ENCODE measurements at places on chromosomes 4 and X.

GRCh38 chr4:3521621-3522325 is 10.4 kb downstream of the LRPAP1 start:
- DNase-seq = no peak

DNA sequence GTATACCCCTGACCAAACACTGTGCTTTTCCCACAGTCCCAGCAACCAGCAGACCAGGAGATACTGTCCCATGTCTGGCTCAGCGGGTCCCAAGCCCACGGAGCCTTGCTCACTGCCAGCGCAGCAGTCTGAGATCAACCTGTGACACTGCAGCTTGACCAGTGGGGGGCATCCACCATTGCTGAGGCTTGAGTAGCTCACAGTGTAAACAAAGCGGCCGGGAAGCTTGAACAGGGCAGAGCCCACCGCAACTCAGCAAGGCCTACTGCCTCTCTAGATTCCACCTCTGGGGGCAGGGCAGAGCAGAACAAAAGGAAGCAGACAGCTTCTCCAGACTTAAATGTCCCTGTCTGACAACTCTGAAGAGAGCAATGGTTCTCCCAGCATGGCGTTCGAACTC is 58.1 kb downstream of the SLC10A6 start:
- no peak for DNase-seq

DNA sequence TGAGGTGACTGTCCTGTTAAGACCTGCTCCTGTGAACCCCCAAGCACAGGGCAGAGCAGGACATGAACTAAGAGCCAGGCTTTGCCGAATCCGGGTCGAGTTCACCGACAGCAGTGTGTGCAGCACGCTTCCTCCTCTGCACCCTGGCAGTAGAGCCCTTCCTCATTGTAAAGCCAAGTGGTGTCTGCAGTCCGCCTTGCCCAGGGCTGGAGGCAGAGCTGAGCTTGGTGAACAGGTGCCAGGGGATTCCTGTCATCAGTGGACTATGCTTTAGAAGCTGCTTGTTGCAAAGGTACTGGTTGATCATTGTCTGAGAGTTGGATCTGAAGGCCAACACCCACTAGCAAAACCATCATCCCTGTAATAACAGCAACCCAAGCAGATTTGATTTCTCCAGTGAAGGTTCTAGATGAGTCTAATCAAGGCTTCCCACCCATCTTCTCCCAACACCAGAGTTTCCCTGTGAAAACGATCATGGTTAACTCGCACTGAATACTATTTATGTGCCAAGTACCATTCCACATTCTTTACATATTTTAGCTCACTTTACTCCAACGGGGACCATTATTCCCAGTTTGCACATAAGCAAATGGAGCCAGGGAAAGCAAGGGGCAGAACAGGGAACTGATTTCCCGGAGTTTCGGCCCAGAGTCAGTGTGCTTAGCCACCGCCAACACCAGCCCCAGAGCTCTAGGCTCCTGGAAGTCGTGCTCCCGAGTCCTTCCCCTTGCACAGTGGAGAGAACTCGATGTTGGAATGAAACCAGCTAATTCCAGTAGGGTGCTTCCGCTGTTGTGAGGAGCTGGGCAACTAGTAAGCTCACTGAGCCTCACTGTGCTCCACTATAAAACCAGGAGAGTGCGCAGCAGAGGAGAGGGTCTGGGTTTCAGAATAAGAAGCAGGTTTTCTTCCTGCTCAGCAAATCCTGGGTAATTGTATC is 1.4 kb upstream of the SLC34A2 start:
- peak; percentile 11 for DNase-seq

- peak; percentile 46 for DNase-seq
Measured at GRCh38 chrX:136250191-136251040, 784 bp downstream of the MAP7D3 start.

DNA sequence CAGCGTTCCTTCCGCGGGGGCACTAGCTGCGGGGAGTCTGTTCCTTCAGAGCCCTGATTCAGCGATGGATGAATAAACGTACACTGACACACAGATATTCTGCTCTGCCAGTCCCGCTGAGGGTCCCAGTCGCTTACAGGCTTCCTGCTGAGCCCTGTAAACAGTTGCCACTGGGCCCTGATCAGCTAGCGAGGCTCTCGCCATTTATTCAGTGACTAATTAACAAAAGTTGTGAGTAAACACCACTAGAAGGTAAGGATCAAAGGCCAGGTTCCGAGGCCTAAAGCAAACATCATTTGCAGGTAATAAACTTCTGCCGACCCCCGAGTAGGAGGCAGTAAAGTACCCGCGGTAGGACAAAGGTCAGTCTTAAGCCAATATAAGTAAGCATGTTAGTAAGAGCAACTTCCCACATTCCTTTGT is 442.6 kb upstream of the GALNT7 start:
- peak; percentile 23 for DNase-seq

GRCh38 chrX:153641627-153642026 is 5.4 kb upstream of the DUSP9 start:
- no peak for DNase-seq

DNA sequence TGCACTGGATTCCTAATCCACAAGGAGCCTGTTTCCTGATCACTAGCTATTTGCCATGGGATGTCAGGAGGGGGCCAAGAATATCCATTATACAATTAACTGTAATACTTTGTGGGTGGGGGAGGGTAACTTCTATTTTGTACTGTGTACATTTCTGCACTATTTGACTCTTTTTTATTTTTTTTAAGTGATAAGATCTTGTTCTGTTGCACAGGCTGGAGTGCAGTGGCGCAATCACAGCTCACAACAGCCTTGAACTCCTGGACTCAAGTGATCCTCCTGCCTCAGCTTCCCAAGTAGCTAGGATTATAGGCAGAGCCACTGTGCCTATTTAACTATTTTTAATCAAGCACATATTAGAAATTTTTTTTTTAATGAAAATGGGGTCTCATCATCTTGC is 134.1 kb downstream of the ELOVL6 start:
- peak; percentile 8 for DNase-seq

- peak; percentile 77 for DNase-seq
Measured at GRCh38 chr4:153115322-153116290, 88.6 kb upstream of the TRIM2 start.

GRCh38 chr4:101864660-101865059 is 74.1 kb downstream of the BANK1 start:
- no peak for DNase-seq

- DNase-seq = no peak
Measured at GRCh38 chr4:8852118-8852704, 19.4 kb downstream of the HMX1 start.

- DNase-seq = no peak
Measured at GRCh38 chr4:13137390-13137789, 346.8 kb downstream of the RAB28 start.

DNA sequence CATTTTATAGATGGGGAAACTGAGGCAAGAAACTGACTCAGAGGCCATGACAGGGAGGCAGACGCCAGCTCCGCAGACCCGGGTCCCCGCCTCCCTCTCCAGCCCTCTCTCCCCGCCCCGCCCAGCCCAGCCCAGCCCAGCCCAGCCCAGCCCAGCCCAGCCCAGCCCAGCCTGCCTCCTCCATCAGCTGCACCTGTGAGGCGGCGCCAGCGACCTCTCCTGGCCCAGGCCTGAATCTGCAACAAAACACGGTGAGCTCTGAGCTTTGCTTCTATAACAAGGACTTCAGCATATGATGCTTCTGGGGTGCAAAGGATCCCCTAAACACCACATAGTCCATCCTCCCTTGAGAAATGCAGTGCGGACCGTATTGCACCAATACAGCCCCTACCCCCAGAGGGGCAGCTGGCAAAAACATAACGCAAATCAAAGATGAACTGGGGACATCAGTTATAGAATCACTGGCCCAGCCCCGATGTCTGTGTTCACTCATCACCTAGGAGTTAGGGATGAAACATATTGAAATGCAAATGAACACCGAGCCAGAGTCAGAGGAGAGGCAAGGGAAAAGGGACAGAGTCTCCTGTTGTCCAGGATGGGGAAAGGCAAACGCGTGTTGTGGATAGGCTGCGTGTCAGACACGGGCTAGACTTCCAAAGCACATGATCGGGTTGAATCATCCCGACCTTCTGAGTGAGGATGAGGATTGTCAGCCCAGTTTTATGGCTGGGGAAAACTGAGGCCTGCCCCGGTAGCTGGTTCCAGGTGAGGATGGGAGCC is 216.1 kb upstream of the PSAPL1 start:
- DNase-seq = peak; percentile 39

GRCh38 chr4:14184767-14185166 is 557.2 kb upstream of the BOD1L1 start:
- DNase-seq = no peak

GRCh38 chr4:149280806-149281205 is 534.8 kb downstream of the IQCM start:
- no peak for DNase-seq

DNA sequence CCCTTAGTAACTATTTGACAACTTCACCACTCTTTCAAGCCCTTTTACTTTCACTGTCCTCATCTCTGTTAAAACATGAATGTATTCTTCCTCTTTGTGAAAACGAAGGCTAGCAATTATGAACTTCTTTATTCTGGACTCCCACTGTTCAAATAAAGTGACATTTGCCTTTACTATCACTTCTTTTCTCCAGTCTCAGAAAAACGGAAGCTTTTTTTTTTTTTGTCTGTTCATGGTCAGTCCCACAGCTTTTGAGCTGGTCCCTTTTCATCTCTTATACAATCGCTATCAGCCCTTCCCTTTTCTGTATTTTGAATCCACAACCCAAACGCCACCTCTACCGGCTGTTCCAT is 327.7 kb downstream of the DKK2 start:
- DNase-seq = no peak

DNA sequence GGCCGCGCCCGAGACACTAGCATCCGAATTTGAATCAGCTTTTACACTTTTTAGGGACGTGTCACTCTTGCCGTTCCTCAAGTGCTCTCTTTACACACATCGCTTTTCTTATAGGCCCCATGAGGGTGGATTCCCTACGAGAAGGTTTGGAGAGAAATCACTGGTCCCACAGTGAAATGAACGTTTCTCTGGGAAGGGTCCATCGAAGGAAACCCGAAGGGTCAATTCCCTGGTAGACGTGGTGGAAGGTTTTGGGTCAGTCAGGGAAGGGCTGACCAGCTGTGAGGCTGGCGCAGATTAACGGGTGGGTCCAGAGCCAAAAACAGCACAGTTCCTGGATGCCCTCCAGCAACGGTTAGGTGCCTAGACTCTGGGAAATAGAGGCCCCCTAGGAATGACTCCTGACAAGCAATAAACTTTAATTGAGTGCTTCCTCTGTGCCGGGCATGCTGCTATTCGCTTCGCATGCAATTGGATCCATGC is 35.9 kb downstream of the ETDC start:
- DNase-seq = peak; percentile 52

DNA sequence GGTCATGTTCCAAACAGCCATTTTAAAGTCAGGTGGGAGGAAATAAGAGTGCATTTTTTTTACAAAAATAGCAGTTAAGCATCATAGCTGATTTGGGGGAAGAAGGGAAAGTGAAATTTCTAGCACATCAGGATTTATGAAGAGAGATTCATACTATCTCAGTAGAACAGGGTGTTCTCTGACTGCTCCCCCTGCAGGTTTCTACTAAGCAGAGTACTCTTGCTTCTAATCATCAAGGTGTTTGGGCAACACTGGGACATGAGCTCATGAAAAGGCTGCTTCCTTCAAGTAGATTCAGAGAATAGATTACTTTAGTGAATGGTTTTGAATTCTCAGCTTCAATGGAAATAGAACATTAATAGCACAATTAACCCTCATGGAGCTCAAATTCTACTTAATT is 591.4 kb upstream of the PCDH10 start:
- DNase-seq = peak; percentile 18

DNA sequence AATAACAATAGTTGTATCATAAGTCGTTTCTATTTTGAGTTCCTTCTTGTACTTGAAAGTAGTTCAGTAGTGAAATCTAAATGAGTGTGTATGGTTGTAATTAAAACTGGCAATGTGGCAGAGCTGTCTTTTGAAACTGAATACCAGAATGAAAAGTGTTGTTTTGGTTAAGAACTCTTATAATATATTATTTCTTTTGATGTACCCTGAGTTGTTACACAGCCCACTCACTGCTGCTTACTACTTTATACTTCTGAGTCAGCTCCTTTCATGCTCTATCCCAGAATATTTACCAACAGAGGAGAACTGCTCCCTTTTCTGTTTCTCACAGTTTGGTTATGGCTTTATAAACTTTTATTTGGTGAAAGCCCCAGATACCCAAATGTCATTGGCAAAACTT is 28.8 kb downstream of the FAM199X start:
- DNase-seq = no peak

GRCh38 chrX:85859426-85859825 is 187.9 kb downstream of the CHM start:
- peak; percentile 2 for DNase-seq

GRCh38 chr4:147447786-147448185 is 33.1 kb upstream of the EDNRA start:
- peak; percentile 13 for DNase-seq

DNA sequence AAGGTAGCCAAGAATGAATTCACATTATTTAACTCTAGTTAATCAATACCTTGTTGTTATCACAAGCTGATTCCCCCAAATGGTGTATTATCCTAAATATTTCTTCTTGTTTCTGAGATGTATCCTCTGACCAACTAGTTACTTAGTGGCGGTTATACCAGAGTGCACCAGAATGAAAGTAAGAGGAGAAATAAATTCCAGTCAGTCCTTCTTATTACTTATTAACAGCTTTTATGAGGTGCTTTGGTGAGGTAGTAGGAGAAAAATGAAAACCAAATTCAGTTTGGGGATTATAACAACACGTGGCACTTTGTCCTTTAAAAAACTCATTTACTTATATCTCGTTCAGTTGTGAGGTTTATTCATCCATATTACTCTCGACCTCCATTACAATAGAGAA is 101.9 kb downstream of the AMMECR1 start:
- no peak for DNase-seq

GRCh38 chr4:70754990-70755688 is 33.4 kb downstream of the RUFY3 start:
- no peak for DNase-seq

DNA sequence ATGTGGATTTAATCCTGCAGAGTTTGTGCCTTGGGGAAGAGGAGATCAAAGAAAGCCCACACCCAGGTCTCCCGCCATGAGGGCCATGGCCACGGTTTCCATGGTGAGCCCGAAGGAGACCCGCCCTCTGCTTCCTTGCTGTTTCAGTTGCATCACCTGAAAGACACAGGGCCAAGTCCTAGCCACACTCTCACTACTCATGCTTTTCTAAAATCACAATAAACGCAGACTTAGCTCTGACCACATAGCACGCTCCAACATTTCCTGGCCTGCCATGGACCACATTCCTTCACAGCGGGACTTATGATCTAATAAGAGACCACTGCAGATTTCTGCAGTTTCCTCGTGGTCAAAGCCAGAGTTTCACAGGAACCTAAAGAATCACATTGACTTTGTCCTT is 426.0 kb upstream of the NR3C2 start:
- DNase-seq = peak; percentile 85

- DNase-seq = no peak
Measured at GRCh38 chr4:19752599-19752998, 499.1 kb upstream of the SLIT2 start.

GRCh38 chr4:133865612-133866327 is 335.8 kb downstream of the PABPC4L start:
- DNase-seq = peak; percentile 98

DNA sequence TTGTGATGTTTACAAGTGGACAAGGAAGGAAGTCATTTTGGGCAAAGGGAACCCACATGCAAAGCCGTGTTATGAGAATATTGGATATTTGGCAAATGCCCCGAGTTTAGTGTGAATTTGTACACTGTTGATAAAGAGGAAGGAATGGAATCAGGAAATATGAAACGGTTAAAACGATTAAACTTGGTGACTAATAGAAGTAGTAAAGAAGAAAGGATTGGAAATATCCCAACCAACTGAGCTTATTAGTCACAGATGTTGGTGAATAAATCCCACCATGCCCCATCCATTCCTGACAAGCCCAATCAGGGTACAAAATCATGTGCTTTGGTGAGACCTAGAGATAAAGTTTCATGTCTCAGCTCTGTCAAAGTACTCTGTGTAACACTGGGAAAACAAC is 22.0 kb downstream of the ARHGAP24 start:
- DNase-seq = peak; percentile 66

Measured in choroid plexus epithelial cell (primary cell).